ENCODE measurements at places on chromosomes 13 and 19. TPM values are rescaled to one million over a fixed set of nuclear protein-coding genes. Genes with fewer than 3 reads are reported as not detected.

Gene LAIR1
- polyA plus RNA-seq: 11.0 TPM

- DNase-seq: no peak
Measured at GRCh38 chr13:29763436-29764180, 86.8 kb downstream of the UBL3 start.

Gene CCDC70
- not detected for polyA plus RNA-seq

GRCh38 chr19:53537521-53538377, at the start of gene ZNF331:
TSS of gene ZNF331 (plus strand) at chr19:53538145. CDS start at chr19:53569377, 31,232 bp downstream.
- DNase-seq: peak; percentile 88

DNA sequence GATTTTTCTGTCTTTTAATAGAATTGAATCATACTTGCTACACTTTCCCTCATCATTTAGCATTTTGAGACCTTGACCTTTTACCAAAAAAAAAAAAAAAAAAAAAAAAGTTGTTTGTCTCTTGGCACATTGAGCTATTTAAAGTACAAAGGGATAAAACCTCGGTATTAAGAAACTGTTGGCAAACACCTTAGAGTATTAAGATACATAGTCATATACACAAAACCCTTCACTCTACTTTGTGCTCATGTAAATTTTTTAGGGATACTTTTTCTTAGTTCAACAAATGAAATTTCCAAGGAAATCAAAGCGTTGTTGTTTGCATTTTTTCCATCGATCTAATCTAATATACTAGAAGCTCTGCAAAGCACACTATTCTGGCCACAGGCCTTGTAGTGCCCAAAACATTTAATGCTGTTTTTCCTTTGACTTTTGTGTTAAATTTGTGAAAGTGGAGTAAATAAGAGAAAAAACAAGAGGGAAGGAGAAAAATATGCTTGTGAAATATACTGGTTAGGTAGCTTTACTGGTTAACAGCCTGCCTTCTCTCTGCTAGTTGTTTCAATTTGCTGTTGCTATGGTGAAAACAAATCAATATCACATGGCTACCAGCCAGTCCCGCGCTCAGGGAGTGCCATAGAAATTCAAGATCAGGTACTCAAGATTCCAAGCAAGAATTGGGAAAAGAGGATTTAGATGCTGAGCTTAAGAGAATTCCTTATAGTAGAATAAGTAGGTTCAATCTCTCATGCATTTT, 2.6 kb downstream of the MBNL2 start:
- peak; percentile 84 for DNase-seq
